DMS79 (cell line): ENCODE measurements at places on chromosomes 6 and 20.

DNA sequence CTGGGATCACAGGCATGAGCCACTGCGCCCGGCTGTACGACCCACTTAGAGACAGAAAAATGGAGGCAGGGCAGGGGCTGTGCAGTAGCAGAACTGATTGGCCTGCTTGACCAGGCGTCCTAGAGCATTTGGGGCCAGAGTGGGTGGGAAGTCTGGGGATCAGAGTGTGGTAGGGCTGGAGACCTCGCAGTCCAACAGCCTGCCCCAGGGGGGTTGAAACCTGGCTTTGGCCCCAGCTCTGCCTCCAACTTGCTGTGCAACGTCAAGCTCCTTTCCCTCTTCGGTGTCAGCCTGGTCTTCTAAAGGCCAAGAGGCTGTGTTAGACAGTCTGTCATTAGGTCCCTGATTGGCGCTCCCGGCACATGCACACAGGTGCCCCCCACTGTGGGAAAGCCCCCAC, 15.3 kb upstream of the SPDEF start:
- no peak for DNase-seq

DNA sequence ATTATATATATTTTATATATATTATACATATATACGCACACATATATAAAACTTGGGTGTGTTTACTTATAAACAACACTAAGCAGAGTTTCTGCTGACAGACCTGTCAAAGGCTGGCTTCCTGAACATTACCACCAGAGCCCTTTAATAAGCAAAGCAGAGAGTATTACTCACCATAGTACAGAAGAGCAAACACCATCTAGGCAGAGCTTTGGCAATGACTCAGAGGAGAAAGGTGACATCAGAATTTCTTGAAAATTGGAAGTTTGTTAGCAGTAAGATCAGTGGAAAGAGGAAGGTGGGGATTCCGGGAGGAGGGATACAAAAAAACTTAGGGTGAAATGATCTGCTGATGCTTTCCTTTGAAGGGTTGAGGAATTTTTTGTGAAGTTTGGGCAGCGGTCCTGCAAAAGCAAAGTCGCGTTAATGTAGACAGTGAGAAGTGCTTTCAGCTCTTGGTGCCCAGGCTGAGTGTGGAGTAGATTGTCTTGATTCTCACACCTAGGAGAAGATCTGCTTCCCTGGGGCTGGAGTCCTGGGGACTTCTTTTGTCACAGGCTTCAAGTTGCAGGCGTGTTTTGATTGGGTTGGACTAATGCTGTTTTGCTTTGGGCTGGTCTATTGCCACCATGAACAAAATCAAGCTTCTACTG, 109.6 kb upstream of the BACH2 start:
- DNase-seq = no peak

DNA sequence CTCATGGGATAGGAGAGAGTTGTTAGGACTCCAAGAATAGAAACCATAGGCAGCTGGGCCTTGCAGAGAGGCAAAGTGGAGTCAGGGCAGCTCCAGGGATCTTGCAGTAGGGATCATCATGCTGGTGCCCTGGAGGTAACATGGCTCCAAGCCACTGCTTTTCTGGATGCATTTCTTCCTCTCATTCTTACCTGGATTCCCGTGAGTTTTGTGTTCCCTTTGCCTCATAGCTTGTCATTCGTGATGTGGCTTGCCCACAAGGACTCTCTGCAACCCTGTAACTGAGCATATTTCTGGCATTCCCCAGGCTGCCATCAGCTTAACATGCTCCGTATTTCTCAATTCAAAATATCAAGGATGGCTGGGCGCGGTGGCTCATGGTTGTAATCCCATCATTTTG, 5.3 kb downstream of the NHLRC1 start:
- no peak for DNase-seq

- no peak for DNase-seq
Measured at GRCh38 chr6:127939442-127940066, 38.7 kb upstream of the THEMIS start.

- DNase-seq = no peak
Measured at GRCh38 chr20:37911261-37911660, 8.3 kb downstream of the VSTM2L start.

DNA sequence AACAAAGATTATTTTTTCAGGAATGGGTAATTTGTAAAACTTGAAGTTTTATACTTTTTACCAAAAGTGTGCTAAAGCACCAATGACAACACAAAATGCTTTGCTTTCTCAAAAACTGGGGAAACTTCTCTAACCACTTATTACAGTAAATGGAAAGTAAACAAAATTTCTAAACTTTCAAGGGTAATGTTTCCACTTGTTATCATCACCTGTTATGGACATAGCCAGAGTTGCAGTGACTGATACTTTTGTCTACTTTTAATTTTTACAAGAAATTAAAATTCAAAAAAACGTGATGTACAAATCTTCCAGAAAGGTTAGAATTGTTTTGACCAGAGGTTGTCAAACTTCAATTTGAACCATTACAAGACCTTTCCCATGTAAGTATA, 99.9 kb downstream of the JAG1 start:
- DNase-seq = no peak

GRCh38 chr20:50547964-50548363, 37.8 kb downstream of the PTPN1 start:
- DNase-seq = no peak

DNA sequence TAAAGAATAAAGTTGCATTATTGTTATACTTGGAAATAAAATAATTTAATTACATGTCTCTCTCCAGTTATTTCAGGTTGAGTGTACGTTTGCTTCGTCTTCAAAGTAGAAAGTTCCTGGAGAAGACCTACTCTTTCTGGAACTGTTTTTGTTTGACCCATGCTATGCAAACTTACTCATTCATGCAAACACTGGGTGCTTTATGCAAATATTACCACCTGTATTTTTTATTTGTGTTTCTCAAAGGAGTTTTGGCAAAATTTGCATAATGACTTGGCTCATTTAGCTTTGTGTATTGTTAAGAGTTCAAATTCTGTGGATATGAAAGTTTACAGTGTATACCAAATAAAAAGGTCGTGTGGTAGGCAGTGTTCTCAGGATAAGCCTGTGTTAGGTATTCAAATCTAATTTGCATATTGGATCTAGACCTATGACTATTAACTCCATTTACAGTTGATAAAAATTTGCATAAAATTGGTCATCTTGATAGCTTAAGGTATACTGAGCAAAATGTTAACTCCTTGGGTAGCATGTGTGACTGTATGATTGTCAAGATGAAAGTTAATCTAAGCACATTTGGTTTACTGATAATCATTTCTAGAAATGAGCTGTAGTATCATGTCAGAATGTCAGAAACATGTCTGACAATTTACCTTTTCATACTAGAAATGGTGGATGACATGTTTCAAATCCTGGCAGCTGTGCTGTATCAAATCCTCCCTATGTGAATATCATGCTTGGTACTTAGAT, 65.2 kb downstream of the CDKAL1 start:
- no peak for DNase-seq

GRCh38 chr6:134447883-134448387, 130.0 kb upstream of the SGK1 start:
- no peak for DNase-seq

DNA sequence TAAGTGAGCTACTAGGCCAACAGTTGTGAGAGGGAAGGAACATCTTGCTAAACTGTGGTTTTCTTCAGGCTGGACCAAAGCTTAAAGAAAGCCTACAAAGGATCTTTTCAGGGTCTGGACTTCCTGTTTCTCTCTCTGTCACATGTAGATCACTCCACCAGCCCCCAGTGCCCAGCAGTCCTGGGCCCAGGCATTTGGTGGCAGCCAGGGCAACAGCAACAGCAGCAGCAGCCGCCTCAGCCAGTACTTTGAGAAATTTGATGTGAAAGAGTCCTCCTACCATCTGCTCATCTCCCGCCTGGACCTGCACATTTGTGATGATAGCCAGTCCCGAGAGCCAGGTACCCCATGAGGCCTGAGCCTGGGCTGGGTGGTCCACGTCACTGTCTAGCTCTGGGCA, 44.1 kb downstream of the BLTP3A start:
- no peak for DNase-seq

DNA sequence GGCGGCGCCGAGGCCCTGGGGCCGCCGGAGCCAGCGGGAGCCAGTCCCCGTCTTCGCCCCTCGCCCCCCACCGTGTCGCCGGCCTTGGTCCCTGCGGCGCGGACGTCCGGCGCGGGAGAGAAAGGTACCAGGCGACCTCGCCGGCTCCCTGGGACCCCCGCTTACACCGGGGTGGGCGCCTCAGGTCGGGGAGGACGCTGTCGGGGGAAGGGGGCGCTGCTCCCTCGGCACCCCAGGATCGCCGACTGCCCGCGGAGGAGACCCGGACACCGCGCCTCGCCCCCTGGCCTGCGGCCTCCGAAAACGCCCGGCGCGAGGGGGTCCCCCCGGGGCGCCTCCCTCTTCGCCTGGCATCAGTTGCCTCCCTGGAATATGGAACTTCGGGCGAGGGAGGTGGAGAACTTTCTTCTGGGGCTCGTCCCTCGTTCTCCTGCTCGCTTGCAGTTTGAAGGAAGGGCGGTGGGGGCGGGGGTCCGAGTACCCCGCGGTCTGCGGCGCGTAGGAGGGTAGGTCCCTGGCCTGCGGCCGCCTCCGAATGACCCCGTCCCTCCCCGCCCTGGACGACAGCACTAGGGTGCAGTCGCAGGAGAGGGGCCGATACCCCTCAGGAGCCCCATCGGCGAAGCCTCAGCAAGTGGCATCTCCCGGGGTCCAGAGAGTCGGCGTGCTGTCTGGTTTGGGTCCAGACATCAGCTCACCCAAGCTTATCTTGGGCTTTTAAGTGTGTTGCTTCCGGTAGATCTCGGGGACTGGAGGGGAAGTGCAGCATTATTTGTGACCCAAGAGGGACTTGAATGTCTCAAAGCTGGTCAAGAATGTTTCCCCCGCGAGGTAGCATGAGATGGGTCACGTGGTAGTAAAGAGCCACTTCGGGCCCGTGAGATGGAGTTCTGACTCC, 549 bp downstream of the ANKRD6 start:
- DNase-seq = peak; percentile 72

DNA sequence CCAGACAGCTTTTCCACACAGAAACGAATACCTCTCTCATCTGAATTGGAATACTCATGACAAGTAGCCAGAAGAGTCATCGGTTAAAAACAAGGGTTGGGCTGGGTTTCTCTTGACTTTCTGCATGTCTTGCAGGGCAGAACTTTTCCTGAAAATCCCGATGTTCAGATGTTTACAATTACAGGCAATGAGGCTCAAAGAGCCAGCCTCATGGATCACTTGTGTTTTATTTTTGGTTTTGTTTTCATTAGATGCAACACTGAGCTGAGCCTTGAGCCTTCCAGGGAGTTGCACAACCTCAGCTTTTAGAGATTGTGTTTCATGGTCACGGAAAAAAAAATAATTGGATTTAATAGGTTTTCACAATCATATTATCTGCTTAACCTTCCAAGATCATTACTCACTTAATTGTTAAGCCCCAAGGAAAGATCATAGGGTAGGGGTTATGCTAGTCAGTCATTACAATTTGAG, 288.1 kb upstream of the PRDM1 start:
- DNase-seq = no peak

GRCh38 chr6:152824666-152825065, 74.1 kb downstream of the VIP start:
- no peak for DNase-seq

GRCh38 chr20:61289166-61289565, 37.1 kb downstream of the CDH4 start:
- DNase-seq = no peak

GRCh38 chr6:131861381-131861780, 53.6 kb downstream of the ENPP1 start:
- DNase-seq = no peak

GRCh38 chr6:70370496-70370895, 42.8 kb upstream of the FAM135A start:
- no peak for DNase-seq

- no peak for DNase-seq
Measured at GRCh38 chr6:257774-258173, 34.5 kb upstream of the DUSP22 start.

- peak; percentile 10 for DNase-seq
Measured at GRCh38 chr6:111603040-111603439, 2.6 kb downstream of the TRAF3IP2 start.

DNA sequence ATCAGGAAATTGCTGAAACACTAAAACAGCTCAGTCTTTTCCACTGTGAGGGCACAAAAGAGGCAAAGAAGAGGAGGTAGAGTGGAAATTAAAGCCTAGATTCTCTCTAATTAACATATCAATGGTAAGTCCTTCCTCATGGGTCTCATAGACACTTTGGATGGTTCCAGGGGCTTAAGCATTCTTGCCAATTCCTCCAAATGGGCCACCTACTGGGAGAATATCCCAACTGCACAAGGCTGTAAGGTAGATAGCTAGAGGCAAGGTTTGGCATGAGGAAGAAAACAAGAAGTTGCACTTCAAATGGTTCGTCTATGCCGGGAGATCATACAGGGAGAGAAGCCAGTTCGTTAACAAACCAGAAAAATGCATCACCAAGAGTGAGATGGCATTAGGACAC, 107.6 kb upstream of the KHDRBS2 start:
- no peak for DNase-seq

- DNase-seq = no peak
Measured at GRCh38 chr6:98335594-98335993, 498.8 kb upstream of the POU3F2 start.

- DNase-seq = no peak
Measured at GRCh38 chr20:17304774-17305173, 77.9 kb downstream of the PCSK2 start.

DNA sequence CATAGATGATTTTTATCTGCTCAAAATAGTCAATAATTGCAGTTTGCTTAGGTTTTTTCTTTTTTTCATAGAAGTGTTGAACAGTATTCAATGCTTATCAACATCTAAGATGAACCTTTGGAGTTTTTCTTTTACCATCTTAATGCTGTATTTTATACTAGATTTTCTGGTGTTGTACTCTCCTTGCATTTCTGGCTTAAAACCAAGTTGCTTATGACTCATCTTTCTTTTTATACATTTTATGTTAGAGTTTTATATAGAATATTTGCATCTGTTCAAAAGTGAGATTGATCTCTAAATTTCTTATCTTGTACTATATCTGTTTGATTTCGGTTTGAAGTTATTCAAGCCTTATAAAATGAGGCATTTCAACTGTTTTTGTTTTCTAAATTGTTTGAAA, 232.5 kb downstream of the RFPL4B start:
- DNase-seq = no peak

- peak; percentile 32 for DNase-seq
Measured at GRCh38 chr20:36872852-36873251, 3.1 kb upstream of the TLDC2 start.

GRCh38 chr20:39853636-39854035, 835.4 kb downstream of the MAFB start:
- DNase-seq = no peak

DNA sequence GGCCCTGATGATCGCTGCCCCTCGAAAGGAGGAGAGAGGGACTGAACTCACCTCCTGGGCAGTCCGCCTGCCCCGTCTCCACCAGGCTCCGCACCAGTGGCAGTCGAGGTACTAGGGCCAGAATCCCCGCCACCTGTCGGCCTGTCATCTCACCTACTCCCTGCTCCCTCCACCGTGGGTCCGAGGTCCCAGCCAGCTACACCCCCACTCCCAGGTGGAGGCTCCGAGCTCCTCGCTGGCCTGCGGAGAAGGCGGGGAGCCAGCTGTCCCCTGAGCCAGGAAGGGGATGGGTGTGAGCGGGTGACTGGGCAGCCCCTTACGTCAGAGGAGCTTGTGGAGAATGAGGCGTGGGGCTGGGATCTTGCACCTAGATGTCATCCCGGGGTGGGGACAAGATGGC, 1066.5 kb upstream of the MANEA start:
- no peak for DNase-seq
